NCI-H1694 (cell line): ENCODE measurements at places on chromosomes 3 and 15.
A peak's percentile ranks its signal among the peaks of the same experiment; 100 is the strongest.

DNA sequence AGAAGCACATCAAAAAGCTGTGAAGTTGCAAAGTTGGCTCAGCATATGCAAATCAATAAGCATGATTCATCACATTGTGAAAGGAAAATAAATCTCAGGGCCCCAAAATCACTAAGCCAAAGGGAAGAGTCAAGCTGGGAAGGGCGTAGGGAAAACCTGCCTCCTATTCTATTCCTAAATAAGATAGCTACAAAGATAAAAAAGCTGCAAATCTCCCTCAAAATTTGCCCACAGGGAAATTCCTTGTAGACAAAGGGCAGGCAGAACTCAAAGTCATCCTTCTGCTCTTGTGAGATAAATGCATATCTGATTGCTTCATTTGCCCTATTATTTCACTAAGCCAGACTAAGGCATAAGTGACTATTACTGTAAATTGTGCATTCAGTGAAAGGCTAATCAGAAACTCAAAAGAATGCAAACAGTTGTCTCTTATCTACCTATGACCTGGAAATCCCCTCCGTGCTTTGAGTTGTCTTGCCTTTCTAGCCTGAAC lies 30.5 kb upstream of the CCNL1 start:
- no peak for DNase-seq

GRCh38 chr15:57559875-57560274 lies 31.8 kb upstream of the MYZAP start:
- DNase-seq: peak; percentile 29

DNA sequence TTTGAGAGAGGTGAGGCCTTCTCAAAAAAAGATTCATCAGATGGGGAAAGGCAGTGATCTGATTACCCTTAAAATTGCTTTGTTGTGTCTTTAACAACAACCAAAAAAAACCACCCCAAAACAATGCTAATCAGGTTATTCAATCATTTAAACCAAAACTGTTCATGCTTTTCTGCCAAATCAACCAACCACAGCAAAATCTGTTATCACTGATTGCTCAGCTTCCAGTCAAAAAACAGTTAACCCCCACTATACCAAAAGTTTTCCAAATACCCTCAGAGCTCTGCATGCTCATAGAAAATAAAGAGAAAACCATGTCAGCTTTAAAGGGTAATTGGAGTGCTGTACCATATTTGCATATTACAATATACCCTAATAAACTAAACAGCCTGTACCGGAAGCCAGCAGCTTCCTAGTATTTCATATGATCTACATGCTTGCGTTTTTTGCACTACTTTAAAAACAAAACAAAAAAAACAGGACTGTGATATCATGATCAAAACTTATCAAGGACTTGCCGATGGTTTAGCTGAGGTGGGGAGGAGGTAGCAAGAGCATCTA lies 22.8 kb downstream of the SATB1 start:
- DNase-seq: no peak

DNA sequence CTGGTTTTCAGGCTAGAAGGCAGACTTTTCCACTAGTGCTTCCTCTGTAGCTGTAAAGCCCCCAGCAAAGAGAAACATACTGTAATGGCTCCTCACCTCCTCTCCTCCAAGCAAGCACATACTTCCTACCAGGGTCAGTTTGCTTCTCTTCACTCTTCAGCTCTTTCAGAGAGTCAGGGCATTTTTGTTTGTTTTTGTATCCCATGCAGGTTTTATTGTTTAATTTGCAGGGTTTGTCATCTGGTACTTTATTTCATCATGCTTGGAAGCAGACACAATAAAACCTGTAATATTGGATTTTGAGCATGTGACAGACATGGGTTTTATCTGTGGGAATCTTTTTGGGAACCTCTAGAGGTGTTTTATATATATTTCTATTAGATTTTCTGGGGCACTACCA lies 753.3 kb upstream of the ROBO1 start:
- DNase-seq: no peak

GRCh38 chr3:14378415-14378814 lies 24.0 kb upstream of the SLC6A6 start:
- no peak for DNase-seq

DNA sequence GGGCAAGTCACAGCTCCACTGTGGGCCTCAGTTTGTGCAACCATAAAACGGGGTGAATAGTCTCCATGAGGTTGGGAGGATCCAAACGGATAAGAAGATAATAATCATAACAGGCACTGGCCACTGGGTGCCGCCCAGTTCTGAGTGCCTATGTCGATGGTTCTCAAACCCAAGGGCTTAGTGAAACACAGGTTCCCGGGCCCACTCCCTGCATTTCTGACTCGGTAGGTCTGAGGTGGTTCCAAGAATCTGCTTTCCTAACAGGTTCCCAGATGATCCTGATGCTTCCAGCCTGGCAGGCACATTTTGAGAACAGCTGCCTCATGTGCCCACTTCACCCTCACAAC lies 21.2 kb downstream of the ALS2CL start:
- no peak for DNase-seq

DNA sequence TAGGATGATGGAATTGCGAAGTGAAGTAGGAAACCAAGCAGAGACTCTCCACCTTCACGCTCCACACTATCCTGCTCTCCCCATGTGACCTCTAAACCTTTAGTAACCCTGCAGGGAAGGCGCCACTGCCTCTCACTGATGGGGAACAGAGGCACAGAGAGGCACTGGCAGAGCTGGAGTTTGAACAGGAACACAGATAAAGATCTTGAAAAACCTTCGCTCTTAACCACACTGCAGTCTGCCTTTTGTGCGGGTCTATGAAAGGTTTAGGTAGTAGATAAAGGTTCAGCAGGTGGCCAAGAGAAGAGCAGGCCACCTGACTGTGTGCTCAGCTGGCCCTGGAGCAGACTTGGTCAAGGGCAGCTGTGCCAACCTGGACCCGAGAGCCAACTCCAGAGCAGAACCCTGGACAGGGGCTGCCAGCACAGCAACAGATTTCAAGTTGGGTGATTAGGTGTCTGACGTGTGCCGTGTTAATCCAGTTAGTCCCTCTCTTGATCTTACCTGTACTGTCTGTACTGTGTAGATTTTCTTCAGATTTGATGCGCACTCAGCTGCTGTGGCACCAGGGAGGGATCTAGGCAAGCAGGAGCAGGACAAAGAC lies 15.2 kb downstream of the EIF4E3 start:
- DNase-seq: no peak

GRCh38 chr3:11430624-11431023 lies 158.4 kb downstream of the ATG7 start:
- no peak for DNase-seq

DNA sequence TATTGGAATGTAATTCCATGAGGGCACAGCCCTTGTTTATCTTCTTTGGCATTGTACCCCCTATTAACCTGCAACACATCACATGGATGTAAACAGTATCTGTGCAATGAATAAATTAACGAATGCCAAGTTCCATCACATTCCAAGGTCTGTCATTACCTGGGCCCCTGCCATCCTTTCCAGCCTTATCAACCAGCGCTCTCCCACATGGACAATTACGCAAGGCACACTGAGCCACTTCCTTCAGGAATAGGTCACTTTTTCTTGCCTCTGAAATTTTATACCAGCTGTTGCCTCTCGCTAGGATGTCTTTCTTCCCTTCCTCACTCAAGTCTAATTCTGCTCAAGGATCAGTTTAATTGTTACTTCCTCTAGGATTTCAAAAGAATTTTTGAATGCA lies 1051.8 kb upstream of the CFAP20DC start:
- no peak for DNase-seq

DNA sequence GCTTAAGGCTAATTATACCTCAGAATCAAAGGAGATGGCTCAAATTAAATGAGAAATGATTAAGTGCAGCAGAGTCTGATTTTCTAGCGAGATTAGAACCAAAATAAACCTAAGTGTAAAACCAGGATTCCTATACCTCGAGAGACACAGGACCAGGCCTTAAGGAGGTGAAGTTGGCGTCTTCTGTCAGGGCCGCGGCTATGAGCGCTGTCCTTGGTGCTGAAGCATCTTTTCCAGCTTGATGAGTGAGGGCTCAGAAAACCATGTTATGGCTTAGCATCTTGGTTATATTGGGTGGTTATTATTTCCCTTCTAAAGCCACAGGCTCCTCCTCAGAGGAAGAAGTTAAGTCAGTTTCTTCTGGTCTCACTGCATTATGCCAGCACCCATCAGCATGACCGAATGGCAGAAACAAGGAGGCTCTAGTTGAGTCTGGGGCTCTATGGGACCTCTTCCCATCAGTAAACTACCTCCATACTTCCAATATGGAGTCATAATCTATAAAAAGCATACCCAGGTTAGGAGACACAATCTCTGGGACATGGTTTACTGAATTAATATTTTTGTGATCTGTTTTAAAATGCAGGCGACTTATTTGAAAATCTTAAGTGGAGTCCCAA lies 120.1 kb upstream of the NMNAT3 start:
- no peak for DNase-seq

GRCh38 chr3:44478606-44479094 lies 1.2 kb upstream of the ZNF445 start:
- DNase-seq: no peak

- DNase-seq: no peak
These were observed 261.3 kb downstream of the TBC1D5 start for GRCh38 chr3:17481116-17481515.

DNA sequence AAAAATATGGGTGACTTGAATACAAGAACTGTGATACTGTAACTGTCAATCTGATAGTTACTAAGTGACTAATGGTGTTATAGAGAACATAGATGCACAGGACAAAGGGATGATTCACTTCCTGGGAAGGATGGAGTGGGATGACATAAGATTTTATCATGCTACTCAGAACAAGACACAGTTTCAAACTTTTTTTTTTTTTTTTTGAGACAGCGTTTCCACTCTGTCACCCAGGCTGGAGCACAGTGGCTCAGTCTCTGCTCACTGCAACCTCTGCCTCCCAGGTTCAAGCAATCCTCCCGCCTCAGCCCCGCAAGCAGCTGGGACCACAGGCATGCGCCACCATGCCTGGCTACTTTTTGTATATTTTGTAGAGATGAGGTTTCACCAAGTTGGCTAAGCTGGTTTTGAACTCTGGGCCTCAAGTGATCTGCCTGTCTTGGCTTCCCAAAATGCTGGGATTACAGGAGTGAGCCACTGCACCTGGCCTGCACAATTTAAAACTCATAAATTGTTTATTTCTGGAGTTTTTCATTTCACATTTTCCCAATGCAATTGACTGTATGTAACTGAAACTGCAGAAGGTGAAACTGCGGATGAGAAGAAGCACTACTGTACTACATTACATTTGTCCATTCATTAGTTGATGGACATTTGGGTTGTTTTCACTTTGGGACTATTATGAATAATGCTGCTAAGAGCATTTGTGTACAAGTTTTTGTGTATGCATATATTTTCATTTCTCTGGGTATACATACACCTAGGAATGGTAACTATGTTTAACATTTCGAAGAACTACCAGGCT lies 40.6 kb downstream of the ADIPOQ start:
- DNase-seq: no peak

DNA sequence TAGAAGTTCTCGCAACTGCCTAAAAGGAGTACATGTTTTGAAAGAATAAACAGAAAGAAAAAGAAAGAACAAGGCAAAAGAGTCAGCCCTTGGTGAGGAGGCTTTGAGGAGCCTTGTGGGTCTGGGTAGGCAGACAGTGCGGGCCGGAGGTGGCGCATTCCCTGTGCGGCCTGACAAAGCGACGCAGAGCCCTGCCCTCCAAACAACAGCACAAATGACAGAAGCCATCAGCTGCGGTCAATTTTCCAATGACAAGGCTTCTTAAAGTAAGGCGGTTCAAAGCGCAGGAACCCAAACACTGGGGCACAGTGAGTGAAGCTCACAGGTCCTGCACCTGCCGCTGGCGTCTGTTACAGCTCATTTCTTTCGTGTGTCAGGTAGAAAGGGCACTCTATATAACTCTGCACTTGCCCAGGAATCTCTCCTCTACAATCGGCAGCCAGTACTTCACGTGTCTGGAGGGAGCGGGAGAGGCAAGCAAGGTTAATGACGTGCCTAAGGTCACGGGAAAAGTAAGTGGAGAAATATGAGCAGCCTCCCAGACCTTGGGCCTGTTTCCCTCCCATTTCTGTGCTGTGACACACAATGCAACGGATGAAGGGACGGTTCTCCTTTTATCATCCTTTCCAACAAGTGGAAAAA lies 178.1 kb downstream of the OPA1 start:
- no peak for DNase-seq

- no peak for DNase-seq
These were observed 11.0 kb downstream of the FGD5 start for GRCh38 chr3:14829811-14830210.

DNA sequence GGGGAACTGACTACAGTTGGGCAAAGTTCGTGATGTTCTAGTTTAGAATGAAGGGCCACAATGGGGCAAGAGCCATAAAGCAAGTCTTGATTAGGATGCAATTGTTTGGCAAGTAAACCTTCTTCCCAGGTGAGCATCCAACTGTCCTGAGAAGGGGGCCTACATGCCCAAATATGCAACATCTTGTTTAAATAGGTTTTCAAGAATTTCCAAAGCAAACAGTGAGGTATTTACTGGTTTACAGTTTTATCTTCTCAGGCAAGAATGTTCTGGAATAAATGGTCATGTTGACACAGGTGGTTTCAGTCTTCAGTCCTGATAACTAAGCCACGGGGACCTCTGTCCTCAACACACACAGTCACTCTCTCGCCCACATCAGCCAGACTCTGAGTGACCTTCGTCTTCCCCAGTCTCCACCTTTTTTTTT lies 90.3 kb upstream of the FAM174B start:
- no peak for DNase-seq

GRCh38 chr15:63636518-63637061 lies 39.4 kb downstream of the FBXL22 start:
- DNase-seq: no peak

DNA sequence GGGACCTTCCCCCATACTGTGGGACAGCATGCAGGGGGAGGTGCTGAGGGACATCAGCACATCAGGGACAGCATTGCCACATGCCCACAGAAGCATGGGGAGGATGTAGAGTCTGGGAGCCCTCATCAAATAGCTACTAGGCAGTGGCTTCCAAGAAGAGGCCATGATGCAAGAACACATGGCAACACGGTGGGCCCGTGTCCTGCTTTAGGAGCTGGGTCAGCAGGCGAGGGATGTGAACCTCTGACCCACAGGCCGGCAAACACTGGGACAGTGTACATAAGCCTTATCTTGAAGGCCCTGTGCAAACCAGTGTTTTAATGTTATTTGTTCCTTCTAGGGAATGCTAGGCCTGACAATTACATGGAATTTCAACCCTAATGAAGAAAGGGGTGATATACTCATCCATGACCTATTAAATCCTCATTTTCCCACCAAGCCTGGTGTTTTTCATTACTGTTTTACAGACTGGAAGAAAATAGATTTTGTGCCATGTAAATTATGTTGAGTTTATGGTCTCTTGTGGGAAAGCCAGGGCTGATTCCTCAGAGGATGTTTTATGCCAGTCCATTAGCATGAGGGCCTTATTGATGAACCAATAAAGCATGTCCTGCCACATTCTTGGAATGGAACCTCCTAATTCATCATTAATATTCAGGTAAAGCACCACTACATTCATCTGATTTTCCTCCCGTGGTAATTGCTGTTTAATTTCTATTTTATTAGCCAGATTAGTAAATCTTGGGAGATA lies 61.7 kb upstream of the SLC25A26 start:
- DNase-seq: no peak

GRCh38 chr3:62365391-62366125 lies 7.8 kb downstream of the FEZF2 start:
- DNase-seq: no peak
